ENCODE measurements at places on chromosomes 7 and 10.
A peak's percentile ranks its signal among the peaks of the same experiment; 100 is the strongest.

- no peak for DNase-seq
Observed at GRCh38 chr7:33578166-33578565, 327.2 kb upstream of the BMPER start.

DNA sequence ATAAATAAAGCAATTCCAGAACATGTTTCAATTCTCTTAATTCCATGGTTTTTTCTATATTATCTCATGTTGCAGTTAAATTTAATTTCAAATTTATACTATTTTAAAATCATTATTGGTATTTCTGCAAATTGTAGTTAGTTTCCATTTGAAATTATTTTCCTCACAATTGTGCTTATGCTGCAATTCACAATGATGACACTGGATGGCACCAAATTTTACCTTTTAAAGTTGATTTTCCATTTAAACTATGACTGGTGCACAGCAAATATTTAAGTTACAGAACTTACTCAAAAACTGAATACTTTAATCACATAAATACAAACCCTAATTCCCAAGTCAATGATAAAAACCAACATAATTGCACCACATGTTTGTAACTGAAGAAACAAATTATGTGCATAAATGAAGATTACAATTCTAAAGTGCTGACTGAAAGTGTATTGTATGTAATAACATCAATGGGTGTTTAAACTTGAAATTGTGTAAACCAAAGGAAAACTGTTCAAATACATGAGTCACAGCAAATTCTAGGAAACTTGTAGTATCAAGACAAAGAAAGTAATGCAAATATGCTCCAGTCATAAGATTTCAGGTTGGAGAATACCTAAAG is 75.3 kb upstream of the AASS start:
- DNase-seq, result no peak

GRCh38 chr10:69483963-69484362 is 32.7 kb downstream of the TSPAN15 start:
- no peak for DNase-seq

DNA sequence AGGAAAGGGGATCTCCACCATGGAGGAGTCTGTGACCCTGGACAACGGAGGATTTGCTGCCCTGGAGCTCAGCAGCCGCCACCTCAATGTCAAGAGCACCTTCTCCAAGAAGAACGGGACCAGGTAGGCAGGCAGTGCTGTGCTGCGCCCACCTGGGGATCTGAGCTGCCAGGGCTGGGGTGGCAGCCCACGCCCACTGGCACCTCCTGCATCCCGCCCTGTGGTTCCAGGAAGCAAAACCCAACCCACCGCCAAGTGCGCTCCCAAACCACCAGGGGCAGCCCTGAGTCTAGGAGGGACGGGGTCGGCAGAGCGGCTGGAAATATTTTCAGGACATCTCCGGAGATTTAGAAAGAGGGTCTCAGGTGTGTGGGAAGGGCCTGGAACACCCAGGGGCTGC is 440.3 kb upstream of the FOXK1 start:
- no peak for DNase-seq

- no peak for DNase-seq
Observed at GRCh38 chr10:112224933-112225529, 41.5 kb upstream of the GPAM start.

- DNase-seq, result no peak
Observed at GRCh38 chr7:34662058-34662708, 4.2 kb downstream of the NPSR1 start.

DNA sequence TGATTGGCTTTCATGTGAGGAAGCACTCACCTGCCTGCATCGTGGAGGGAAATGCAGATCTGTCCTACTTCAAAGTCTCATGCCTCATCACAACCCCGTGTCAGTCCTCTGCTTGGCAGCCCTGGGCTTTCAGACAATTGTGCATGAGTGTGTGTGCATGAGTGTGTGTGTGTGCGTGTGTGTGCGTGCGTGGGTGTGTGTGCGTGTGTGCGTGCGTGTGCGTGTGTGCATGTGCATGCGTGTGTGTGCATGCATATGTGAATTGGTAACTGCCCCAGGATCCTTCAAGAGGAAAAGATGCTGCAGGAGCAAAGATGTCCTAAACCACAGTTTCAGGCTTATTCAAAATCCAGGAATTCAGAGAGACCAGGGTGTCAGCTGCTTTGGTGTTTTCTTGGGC is 71.3 kb downstream of the LANCL2 start:
- no peak for DNase-seq

DNA sequence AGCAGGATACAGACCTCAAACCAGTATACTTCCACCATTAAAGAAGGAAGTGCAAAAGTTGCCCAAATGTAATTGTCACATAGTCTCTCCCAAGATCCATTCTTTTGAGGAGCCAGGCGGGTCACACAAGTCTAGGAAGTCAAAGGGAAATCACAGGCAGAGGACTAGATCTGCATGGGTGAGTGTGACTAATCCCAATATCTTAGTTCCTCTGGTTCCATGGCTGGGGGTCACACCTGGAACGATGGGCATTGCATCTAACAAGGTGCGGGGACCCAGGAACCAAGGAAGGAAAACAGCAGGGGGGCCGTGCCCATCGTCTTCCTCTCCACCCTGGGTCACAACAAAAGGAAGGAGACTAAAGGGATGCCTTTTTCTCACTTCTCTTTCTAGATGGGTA is 1138.8 kb downstream of the XPNPEP1 start:
- DNase-seq, result no peak

GRCh38 chr10:24249829-24250415 is 41.0 kb downstream of the KIAA1217 start:
- DNase-seq, result no peak

DNA sequence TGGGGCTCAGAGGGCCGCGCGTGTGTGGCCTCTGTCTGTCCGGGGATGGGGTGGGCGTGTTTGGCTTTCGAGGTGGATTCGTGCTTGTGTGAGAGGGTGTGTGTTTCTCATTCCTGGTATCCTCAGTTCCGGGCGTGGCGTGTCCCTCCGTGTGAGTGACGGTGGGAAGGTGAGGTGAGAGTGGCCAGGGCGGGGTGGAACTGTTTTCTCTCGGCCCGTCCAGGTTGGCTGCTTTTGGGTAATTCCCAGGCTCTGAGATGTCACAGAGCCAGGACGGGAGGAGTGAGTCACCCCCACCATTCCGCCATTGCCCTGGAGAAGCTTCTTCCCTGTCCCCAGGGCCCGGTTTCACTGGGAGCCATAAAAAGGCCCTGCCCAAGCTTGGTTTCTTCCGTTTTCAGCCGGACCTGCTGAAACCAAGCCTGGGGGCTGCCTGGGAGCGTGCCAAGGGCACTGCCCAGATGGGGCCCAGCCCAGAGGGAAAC is 21.3 kb upstream of the CLDN4 start:
- DNase-seq, result no peak

DNA sequence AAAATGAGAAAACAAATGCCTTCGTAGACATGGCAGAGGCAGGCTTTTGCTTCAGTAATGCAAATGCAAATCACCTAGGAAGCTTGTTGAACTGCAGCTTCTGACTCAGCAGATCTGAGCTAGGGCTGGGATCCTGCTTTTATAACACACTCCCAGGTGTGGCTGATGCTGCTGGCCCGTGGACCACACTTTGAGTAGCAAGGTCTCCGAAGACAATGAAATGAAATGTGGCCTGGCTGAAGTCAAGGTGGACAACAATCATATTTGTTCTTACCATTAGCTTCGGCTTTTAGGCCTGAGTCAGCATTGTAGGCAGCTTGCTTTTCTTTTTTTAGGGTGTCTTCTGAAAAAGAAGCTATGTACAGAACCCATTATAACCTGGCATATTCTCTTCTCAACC is 26.3 kb downstream of the COL17A1 start:
- DNase-seq, result no peak

- no peak for DNase-seq
Observed at GRCh38 chr10:675532-675931, 13.9 kb downstream of the DIP2C start.

- DNase-seq, result no peak
Observed at GRCh38 chr7:46007990-46008643, 87.0 kb upstream of the IGFBP3 start.

GRCh38 chr10:97292097-97292861 is at the start of gene ARHGAP19:
Gene ARHGAP19 (minus strand): TSS chr10:97292637. CDS start chr10:97292627, 10 bp downstream.
- peak; percentile 87 for DNase-seq

GRCh38 chr7:155555116-155555695 is 8.8 kb upstream of the CNPY1 start:
- no peak for DNase-seq

- DNase-seq, result no peak
Observed at GRCh38 chr7:142897691-142898090, 12.1 kb upstream of the TRPV6 start.

DNA sequence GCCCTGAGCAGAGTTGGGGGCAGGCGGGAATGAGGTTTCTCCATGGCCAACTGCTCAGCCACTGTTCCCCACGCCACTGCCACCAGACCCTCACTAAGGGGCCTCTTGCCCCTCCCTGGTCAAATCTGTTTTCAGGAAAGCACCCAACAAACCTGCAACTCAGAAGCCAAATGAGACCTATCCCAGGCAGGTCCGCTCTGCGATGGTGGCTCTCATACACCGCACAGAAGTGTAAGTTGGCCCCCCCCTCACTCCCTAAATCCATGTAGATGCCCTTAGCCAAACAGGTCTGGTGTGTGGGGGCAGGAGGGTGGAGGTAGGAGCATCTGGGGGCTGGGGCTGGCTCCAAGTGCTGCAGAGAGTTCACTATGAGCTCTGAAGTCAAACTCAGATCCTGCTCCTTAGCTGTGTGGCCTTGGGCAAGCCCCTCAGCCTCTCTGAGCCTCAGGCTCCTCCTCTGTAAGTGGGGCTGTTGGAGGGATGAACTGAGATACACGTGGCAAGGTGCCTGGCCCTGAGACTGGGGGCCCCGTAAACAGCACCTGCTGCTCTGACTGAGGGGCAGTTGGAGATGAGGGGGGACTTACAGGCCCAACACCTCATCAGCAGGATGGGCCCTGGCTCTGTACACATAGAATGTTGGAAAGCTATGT is 1.1 kb downstream of the MMRN2 start:
- no peak for DNase-seq

DNA sequence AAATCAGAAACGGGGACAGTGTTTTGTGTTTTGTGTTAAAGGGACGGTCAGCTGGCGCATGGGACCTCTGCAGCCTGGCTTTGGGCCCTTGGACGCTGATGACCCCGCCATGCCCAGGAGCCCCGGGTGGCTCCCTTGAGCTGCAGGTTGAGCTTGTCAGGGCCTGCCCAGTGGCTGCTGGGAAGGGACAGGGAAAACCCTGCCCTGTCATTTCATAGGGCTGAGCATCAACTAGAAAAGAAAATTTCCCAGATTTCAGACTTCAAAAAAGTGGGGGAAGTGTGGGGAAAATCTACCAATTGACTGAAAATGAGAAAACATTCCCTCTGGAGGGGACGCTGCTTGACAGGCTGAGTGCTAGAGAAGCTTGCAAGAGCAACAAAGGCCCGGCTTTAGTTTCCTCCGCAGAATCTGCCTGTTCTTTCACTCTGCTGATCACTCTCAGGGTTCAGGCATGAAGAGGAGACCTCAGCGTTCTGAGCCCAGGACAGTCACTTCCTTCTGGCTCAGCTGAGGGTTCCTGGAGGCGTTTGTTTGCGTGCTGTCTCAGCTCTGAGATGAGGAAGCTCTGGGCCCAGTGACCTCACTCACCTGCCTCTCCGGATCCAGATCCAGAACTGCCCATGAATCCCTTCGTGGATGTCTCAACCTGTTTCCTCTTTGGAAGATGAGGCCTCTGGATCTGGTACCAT is 18.6 kb upstream of the DNAJB6 start:
- no peak for DNase-seq

GRCh38 chr7:123653162-123653561 is 2.5 kb upstream of the LMOD2 start:
- DNase-seq, result no peak

GRCh38 chr10:50862719-50863118 is 22.7 kb downstream of the A1CF start:
- no peak for DNase-seq

DNA sequence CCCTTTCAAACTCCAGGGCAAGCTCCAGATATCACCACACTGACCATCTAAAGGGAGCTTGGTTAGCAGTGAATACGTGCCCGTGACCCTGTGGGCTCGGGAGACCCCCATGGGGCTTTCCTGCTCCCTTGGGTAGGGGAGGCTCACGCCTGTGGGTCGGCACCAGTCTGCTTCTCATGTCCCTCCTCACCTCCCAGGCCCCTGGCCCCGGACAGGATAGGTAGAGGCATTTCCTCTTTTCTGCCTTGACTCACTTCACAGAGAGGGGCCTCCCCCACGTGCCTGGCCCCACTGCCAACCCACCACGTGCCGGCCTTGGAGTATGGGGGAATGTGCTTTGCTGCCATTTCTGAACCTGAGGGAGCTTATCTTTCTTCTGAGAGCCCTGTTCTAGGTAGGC is 131.3 kb upstream of the FAM20C start:
- no peak for DNase-seq

GRCh38 chr10:47418966-47419365 is 34.9 kb upstream of the ZNF488 start:
- DNase-seq, result no peak

DNA sequence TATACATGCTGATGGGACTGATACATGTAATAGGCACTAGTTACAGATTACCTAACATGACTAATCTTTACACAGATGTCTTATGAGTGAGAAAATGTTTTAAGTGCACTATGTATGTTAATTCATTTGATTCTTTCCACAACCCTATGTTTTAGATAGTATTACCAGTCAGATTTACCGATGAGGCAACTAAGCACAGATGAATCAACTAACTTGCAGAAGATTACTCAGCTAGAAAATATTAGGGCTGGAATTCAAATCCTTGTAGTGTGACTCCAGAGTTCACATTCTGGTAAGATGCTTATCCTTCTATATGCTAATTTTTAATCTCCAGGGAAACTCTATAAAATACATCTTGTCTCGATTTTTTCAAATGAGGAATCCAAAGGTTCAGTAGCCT is 964.9 kb downstream of the REEP3 start:
- DNase-seq, result no peak

GRCh38 chr7:94395141-94396036 is 694 bp downstream of the COL1A2 start:
- no peak for DNase-seq

- no peak for DNase-seq
Observed at GRCh38 chr7:100467638-100468373, 3.7 kb upstream of the SPACDR start.

DNA sequence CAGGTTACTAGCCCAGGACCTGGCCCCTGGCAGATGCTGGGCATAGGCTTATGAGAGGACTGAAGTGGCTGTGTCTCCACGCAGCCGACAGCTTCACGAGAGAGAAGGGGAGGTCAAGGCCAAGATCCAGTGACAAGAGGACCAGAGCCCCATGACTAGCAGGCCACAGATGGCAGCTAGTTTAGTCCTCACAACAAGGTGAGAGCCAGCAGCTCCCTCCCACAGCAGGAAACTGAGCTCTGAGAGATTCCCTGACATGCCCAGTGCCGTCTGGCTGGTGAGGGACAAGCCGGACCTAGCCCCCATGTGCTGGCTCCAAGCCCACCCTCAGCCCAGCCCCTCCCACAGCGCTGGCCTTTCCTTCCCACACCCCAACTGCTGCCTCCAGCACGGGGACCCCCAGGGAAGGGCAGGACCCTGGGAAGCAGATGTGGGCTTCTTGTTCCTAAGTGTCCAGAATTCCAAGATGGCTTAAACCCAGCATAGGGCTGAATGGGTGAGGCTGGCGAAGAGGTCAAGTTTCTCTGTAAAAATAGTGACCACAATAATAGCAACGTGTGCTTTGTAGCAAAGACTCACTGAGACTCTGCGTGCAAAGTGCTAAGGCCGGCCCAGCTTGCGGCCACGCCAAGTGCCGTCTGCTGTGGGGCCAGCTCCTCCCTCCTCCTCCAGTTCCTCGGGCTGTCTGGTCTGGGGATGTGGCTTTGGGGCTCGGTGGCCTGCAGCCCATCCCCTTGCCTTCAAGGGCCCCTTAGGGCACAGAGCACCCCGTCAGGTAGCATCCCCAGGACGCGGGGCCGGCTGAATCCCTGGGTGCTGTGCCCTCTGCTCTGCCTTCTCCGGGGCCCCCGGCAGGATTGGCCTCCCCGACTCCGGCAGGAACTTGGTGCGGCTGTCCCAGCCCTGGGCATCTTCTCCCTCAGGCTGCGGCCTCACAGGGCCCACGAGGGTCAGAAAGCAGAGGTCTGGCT is 7.8 kb upstream of the FAM20C start:
- DNase-seq, result no peak
